ENCODE measurements at places on chromosomes 6 and 20.

DNA sequence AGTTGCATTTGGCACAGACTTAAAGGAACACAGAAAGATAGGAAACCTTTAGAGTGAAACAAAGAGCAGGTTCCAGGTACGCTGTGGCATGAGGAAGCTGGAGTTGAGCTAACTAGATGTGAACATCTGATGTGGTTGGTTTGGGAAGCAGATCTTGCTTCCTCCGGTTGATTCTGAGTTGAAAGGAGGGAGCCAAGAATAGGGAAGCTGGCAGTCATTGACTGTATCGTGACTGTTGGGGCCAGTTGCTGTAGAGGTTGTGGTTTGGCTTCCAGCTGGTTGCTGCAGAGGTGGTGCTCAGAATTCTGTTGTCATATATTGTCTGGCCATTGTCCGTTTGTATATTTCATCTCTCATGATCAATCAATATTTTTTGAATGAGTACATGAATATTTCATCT, 325.9 kb downstream of the PLCB1 start:
- no peak for DNase-seq

DNA sequence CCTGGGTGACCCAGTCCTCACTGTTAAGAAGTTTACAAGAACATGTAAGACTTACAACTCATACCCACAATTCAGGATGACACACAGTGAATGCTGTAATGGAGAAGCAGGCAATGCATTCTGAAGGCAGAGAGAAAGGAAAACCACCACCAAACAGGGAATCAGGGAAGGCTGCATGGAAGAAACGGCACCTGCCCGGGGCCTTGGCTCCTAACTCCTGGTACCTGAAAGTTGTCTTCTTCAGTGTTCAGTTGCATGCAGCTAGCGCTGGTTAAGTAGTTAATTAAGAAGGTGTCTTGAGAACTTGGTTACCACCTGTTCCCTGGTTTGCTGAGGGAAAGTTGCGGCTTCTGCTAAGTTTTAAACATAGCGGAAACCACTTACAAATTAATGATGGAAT, 57.2 kb downstream of the GPR6 start:
- DNase-seq, result no peak

- DNase-seq, result no peak
These were observed 155.1 kb upstream of the SOX4 start for GRCh38 chr6:21438237-21438985.

GRCh38 chr20:63017826-63018411, 11.2 kb upstream of the BHLHE23 start:
- no peak for DNase-seq

GRCh38 chr20:63268256-63268655, 4.4 kb upstream of the ARFGAP1 start:
- DNase-seq, result no peak

- DNase-seq, result no peak
These were observed 130.9 kb upstream of the DEFB112 start for GRCh38 chr6:50180646-50181045.

DNA sequence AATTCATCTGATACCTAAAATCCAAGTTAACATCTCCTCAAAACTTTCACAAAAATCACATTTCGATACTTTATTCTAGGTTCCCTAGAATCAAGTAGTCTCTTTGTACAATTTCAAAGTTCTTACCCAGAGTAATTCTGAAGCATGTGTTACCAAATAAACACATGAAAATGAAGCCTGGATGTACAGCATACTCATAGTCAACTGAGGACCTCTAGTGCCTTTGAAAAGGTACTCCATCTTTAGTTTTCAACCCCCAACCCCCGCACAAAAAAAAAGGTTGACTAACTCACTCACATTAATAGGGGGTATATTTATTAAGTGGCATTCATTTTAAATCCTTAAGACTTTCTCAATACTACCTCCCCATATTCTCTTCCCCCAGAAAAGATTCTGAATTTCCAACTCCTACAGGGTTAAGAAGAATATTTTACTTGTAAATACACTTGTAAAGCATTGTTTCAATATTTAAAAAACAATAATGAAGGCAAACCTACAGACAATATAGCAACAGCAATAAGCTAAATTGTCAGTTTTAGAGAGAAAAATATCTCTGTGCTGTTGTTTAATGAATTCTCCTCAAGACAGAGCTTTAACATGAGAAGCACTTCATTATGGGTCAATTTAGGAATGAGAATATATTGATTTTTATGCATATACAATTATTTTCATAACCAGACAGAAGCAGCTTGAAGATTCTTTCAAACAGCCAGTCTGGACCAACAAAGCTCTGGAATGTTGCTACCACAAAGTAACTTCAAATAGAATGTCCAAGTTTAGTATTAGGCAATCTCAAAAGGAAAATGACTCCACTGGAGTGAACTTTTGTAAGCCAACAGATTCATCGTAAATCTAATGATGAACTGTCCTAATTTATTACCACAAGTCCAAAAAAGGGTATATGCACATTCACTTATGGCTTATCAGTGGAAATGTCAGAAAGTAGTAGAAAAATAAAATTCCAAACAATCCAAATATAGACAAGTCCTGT, 3.3 kb downstream of the PLN start:
- peak; percentile 6 for DNase-seq

- peak; percentile 91 for DNase-seq
These were observed 81.9 kb downstream of the ZMYND8 start for GRCh38 chr20:47274401-47275108.

DNA sequence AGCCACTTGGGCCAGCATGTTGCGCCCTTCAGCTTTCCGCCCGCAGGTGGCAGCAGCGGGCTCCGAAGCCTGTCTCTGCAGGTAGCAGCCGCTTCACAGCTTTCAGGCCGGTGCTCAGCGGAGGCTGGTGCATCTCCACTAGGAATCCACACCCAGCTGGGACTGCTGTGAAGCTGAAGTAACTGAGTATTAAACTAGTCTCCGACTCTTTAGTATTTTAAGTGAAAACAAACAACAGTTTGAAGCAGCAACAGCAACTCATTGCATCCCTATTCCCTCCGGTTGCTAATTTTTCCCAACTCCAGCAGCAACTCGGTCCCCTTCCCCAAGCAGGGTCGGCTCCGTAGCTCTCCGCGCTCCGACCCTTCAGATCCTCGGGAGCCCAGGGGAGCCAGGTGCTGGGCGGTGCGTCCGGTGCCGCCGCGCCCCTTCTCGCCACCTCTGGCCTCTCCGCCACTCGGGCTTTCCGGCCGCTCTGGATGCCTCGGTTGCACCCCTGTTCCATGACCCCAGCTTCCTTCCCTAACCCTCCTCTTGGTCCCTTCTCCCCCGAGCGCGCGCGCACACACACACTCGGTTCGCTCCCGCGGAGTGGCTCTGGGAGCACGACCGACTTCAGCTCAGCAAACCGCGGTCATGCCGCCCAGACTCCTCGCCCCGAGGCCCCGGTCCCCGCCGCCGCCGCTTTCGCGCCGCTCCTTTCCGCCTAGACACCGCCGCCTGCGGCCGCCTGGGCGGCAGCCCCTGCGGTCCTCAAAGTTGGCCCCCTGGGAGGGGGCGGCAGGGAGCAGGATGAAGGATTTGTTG, 765 bp upstream of the NKAIN2 start:
- peak; percentile 82 for DNase-seq

DNA sequence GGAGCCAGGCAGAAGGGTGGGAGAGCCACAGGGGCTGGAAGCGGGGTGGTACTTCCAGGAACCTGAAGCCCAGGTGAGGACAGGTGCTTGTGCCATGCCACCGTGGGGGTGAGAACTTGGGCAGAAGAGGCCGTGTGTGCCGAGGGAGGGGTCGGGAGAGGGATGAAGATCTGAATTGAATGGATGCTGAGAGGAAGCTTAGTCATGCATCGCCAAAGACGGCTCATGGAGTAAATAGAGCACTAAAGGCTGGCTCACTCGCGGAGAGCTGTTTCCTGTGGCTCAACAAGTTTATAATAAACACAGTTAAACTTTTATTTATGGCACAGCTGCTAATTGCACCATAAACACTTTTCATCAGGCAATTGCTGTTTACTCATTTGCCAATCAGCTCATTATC, 21.7 kb upstream of the MYT1 start:
- DNase-seq, result no peak

DNA sequence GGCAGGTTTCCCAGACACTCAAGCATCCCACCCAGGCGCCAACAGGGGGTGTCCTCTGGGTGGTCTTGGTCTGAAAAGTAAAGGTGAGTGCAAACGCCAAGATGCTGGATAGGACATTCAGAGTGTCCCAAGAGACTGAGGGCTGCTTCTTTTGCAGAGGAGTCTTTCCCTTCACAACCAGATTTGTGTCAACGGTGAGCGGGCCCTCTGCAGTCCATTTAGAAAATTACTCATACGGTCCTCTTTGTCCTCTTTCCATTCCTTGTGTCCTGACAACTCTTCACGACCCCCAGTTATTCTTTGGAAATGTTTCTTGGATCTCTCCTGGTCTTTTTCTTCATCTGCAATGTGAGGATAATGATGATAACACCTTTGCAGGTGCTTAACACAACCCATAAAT, 257.8 kb downstream of the CDC5L start:
- no peak for DNase-seq

DNA sequence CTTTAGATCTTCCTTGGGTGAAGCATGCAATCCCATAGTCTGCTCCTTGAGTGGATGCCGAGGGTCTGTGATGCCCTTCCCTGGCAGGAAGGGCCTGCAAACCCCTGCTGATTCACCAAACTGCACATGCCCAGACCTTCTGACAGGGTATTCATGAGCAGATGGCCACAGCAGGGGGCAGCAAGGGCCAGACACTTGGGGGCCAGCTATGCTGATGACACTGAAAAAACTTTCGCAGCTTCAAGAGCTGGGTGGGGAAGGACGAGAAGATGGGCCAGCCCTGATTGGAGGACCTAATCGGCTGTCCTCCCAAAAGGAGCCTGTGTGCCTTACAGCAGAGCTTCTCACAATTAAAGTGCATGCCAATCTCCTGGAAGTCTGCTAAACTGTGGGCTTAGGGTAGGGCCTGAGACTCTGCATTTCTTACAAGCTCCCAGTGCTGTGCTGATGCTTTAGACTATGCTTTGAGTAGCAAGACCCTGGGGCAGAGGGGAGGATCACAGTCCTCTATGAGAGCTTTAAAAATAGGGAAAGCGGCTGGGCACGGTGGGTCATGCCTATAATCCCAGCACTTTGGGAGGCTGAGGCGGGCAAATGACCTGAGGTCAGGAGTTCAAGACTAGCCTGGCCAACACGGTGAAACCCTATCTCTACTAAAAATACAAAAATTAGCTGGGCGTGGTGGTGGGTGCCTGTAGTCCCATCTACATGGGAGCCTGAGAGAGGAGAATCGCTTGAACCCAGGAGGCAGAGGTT, 15.2 kb upstream of the GDAP1L1 start:
- DNase-seq, result no peak

GRCh38 chr6:98832284-98833056, 1.9 kb upstream of the POU3F2 start:
- DNase-seq, result no peak

- DNase-seq, result no peak
These were observed 11.4 kb upstream of the COL9A1 start for GRCh38 chr6:70314296-70314695.

- no peak for DNase-seq
These were observed 8.7 kb downstream of the SGK1 start for GRCh38 chr6:134309227-134309626.

DNA sequence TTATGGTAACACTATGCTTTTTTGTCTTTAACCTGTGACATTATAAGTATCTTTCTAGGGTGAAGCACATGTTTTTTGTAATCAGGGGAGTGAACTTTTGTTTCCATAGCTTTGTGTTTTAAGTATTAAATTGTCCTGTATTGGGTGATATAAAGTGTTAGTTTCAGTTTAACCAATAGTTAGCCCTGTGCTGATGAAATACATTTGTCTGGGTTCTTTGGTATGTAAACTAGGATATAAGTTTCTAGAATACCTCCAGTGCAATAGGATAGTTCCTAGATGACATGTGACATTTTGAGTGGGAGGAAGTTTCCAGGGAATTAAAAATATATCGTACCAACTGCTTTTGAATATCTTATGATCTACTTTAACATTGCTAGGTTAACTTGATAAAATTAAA, 611.0 kb upstream of the MARCKS start:
- DNase-seq, result no peak

GRCh38 chr20:35635652-35636051, 20.0 kb downstream of the SPAG4 start:
- no peak for DNase-seq

DNA sequence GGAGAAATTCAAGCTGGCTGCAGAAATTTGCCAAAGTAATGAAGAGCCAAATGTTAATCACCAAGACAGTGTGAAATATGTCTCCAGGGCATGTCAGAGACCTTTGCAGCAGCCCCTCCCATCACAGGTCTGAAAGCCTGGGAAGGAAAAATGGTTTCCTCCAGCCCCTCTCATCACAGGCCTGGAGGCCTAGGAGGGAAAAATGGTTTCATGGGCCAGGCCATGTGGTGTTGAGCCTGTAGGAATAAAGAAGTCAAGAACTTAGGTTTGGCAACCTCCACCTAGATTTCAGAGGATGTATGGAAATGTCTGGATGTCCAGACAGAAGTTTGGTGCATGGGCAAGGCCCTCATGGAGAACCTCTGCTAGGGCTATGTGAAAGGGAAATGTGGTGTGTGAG, 185.0 kb downstream of the SLC35F1 start:
- no peak for DNase-seq

DNA sequence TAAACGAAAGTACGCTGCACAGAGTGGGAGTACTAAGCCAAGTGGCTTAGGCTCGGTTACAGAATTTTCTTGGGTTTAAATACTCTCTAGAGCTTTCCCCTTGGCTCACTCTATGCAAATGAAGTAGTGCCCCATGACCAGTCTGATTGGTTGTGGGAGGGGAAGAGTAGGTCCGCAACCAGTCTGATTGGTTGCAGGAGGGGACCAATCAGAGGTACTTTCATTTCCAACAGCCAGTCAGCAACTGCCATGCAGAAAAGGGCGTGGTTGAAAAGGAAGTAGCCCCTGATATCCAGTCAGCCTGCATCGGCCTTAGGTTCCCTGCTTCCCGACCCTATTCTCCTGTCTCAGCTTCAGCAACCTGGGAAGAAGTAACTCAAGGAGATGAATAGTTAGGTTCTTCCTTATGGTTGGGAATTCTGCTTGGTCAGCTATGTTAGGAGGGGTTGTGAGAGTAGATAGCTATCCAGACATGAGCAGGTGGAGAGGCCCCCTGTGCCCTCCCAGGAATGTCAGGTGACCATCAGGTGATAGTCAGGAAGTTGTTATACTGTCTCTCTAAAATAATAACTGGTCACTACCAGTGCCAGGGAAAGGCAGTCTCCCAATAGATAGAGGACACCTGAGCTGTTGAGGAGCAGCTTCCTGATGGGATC, 57.4 kb downstream of the FARS2 start:
- no peak for DNase-seq

GRCh38 chr20:1891263-1892118, 3.7 kb upstream of the SIRPA start:
- DNase-seq, result no peak
